ENCODE measurements at places on chromosomes 3 and 15. TPM values are rescaled to one million over a fixed set of nuclear protein-coding genes. Genes with fewer than 3 reads are reported as not detected.
A peak's percentile ranks its signal among the peaks of the same experiment; 100 is the strongest.

The FRMD5 gene
- not detected for total RNA-seq

The STAC gene
- total RNA-seq, result 42.5 TPM

The ATP2B2 gene
- total RNA-seq, result not detected

The POLG gene
- total RNA-seq, result 89.2 TPM

The TLR9 gene
- total RNA-seq, result not detected

The ALPK3 gene
- 56.9 TPM for total RNA-seq

The ESYT3 gene
- total RNA-seq, result 7.1 TPM

DNA sequence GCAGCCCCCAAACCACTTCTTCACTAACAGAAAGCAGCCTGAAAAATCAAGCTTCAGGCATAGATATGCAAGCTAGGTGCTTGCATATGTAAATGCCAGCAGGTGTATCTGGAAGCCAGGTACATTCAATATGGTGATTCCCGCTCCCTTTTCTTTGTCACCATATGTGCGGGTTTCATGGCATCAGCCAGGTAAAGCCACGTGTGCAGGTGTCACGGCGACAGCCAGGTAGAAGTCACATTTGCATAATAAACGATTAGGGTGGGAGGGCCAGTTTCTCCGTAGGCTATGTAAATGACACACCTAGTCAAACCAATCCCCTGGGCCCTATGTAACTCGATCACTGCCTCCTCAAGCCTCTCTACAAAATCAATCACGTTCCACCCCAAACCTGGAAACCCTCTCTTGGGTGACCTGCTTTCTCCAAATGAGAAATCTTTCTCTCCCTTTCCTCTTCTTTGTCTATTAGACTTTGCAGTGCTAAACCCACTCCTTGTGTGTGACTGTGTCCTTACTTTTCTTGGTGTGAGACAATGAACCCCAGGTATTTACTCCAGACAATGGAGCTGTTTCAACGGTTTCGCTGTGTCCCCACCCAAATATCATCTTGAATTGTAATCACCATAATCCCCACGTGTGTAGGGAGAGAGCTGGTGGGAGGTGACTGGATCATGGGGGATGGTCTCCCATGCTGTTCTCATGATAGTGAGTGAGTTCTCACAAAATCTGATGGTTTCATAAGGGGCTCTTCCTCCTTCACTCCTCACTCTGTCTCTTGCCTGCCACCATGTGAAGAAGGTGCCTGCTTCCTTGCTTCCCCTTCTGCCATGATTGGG is 44.6 kb downstream of the ONECUT1 start:
- no peak overlapping the region for H3K4me3 ChIP-seq
- H3K36me3 ChIP-seq, result no peaks in the 10 kb centered on the region
- H3K4me1 ChIP-seq, result no peaks in the 10 kb centered on the region

DNA sequence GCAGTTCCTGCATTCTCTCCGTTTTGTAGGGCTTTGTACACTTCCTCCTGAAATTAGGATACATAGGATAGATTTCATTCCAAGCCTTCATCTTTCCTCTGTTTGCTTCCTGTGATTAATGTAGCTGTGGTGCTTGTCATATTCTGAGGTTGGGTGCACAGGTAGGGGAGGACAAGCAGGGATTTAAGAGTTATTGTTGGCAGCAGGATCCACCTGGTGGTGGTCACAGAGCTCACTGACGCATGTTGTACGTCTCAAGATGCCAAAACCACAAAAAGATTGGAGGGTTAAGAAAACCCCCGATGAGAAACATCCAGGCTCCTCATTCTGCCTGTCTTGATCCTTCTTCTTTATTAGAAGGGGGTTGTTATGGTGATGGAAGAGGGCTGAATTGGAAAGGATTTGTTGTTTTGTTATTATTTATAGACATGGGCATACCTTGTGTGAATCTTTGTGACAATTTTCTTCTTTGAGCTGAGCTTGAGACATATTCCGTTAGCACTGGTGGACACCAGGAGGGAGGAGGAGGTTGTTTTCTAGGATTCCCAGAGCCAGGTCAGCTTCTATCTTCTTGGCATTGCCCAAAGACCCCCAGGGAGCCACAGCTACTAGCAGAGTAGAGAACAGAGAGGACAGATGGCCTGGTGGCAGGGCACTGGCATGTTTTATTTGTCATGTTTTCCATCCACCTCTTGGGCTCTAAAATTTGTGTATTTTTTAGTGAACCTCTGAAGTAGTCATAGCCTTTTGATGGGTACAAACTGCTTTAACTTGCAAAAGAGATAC is 57.7 kb upstream of the LARS2 start:
- H3K27ac ChIP-seq, result no peak overlapping the region
- no peaks in the 10 kb centered on the region for H3K36me3 ChIP-seq
- H3K27me3 ChIP-seq, result no peaks in the 10 kb centered on the region
- H3K4me1 ChIP-seq, result no peaks in the 10 kb centered on the region

- H3K4me1 ChIP-seq, result no peaks in the 10 kb centered on the region
- H3K36me3 ChIP-seq, result no peaks in the 10 kb centered on the region
- no peak overlapping the region for H3K4me3 ChIP-seq
- H3K27ac ChIP-seq, result no peak overlapping the region
Measured at GRCh38 chr3:38984731-38985130, 67.0 kb downstream of the SCN11A start.

DNA sequence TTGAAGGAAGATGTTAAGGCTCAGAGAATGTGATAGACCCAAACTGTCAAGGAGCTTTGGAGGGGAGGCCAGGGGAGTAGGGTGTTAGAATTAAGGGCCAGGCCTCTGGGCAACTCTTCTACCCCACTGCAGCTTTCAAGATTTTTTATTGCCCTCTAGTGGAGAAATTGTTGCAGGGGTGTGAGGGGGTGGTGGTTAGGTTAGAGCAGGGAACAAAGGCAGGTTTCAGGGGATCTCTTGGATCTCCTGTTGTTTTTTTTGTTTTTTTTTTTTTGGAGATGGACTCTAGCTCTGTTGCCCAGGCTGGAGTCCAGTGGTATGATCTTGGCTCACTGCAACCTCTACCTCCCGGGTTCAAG is 1.4 kb upstream of the SEC13 start:
- H3K4me3 ChIP-seq, result no peak overlapping the region
- H3K4me1 ChIP-seq, result peaks cover 25% of the 10 kb centered on the region
- no peak overlapping the region for H3K27ac ChIP-seq
- DNase-seq, result no peak
- no peaks in the 10 kb centered on the region for H3K27me3 ChIP-seq
- H3K36me3 ChIP-seq, result peaks cover 7% of the 10 kb centered on the region

DNA sequence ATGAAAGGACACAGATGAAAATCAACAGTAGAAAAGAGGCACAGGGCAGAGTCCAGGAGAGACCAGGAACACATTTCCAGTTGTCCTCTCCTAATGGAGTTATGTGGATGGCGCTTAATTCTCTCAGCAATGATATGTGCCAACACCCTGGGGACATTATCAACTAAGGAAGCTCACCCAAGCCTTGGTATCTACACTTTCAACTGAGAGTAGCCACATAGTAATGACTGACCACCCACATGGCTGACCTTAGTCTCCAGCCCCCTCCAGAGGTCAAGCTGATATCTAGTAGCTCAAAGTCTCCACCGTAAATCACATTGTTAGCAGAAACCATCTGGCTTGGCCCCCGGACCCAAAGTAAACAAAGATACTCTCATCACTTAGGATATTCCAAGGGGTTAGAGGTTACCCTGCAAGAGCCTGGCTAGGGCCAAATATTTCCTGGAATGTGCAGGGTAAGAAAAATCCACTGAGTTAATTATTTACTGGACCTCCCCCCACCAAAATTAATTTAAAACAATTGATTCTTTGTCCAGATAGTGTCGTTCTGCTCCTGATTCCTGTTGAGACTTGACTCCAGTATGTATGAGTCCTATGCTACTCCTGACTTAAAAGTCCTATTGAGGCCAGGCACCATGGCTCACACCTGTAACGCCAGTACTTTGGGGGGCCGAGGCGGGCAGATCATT is 24.8 kb downstream of the GABRR3 start:
- no peaks in the 10 kb centered on the region for H3K27me3 ChIP-seq
- H3K36me3 ChIP-seq, result no peaks in the 10 kb centered on the region
- no peak for DNase-seq
- H3K4me1 ChIP-seq, result no peaks in the 10 kb centered on the region
- no peak overlapping the region for H3K27ac ChIP-seq
- H3K4me3 ChIP-seq, result no peak overlapping the region

- H3K4me3 ChIP-seq, result no peak overlapping the region
- no peaks in the 10 kb centered on the region for H3K36me3 ChIP-seq
- H3K27me3 ChIP-seq, result no peaks in the 10 kb centered on the region
- no peak overlapping the region for H3K27ac ChIP-seq
- H3K4me1 ChIP-seq, result no peaks in the 10 kb centered on the region
- DNase-seq, result no peak
Measured at GRCh38 chr3:29215948-29216347, 64.9 kb upstream of the RBMS3 start.

DNA sequence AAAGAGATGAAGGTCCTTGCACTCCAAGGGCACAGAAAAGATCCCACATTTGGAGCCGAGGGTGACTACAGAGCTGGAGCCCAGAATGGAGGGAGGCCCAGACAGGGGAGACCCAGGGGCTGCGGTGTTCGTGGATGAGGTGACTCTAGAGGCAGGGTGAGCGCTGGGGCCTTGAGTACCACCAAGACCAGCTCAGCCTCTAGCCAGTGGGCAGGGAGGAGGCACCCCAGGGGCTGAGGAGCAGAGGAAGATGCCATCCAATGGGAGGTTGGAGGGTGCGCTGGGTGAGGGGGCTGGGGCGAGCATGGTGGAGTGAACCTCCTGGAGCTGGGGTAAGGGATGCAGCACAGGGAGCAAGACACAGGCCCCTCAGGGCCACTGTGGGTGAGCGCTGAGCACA is 13.3 kb downstream of the RRP9 start:
- H3K27ac ChIP-seq, result no peak overlapping the region
- no peak overlapping the region for H3K4me3 ChIP-seq
- no peaks in the 10 kb centered on the region for H3K4me1 ChIP-seq

- H3K4me3 ChIP-seq, result no peak overlapping the region
- no peaks in the 10 kb centered on the region for H3K36me3 ChIP-seq
- no peak for DNase-seq
- H3K27ac ChIP-seq, result no peak overlapping the region
Measured at GRCh38 chr3:173066044-173067004, 74.7 kb downstream of the SPATA16 start.

DNA sequence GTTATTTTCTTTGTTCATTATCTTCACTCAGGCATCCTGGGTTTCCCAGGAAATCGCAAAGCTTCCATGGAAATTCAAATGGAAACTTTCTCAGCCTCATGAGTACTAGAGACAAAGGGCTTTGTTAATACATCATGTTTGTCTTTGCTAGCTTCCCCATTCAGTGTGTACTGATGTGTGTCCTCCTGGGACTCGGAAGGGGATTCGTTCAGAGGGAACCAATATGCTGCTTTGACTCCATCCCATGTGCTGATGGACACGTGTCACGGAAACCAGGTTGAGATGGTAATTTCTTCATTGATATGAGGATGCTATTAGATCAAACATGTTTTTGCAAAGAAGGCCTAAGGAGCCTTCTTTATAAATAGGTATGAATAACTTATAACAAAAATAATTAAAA is 87.0 kb upstream of the KCNAB1 start:
- no peaks in the 10 kb centered on the region for H3K36me3 ChIP-seq
- no peak overlapping the region for H3K27ac ChIP-seq
- H3K4me3 ChIP-seq, result no peak overlapping the region

GRCh38 chr15:83200589-83200988 is 7.0 kb downstream of the HDGFL3 start:
- no peak overlapping the region for H3K27ac ChIP-seq
- no peak for DNase-seq
- peaks cover 39% of the 10 kb centered on the region for H3K4me1 ChIP-seq
- H3K36me3 ChIP-seq, result no peaks in the 10 kb centered on the region

DNA sequence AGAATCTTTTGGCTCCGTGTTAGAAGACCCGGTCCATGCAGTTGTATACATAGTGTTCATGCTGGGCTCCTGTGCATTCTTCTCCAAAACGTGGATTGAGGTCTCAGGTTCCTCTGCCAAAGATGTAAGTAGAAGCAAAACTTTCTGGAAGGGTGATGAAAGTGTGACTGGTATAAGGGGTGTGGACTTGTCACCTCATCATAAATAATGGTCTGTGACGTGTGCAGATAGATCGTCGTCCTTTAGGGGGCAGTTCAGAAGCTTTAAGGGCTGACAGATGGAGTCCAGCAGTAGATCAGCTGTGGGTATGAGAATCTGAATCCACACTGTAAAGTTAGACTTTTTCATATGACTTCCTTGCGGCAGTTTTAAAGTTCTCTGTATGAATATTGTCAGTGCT is 15.3 kb downstream of the SEC61A1 start:
- peaks cover 81% of the 10 kb centered on the region for H3K36me3 ChIP-seq
- H3K4me1 ChIP-seq, result no peaks in the 10 kb centered on the region
- no peak overlapping the region for H3K27ac ChIP-seq

DNA sequence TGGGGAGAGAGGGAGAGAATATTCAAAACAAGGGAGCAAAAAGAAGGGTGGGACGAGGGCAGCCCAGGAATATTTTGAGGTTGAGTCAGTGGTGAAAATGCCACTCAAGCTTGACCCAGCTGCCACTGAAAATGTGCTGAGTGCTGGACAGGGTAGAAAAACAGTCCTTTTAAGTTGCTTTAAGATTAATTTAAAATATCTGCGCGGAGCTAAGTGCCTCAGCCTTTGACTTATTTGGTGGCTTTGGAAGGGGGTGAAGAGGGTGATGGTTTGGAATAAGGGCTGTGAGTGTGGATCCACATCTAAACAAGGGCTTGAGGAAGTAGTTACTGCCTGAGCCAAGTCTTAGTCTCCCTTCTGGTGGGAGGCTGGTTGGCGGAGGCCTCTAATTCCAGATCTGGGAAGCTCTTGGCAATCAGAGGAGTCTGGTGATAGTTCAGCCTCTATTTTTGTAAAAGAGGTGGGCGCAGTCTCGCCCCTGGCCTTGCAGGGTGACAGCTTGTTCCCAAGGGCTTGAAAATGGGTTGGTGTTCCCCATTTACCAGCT is 280.8 kb upstream of the ROPN1 start:
- H3K4me3 ChIP-seq, result no peak overlapping the region
- H3K27me3 ChIP-seq, result no peaks in the 10 kb centered on the region
- peaks cover 2% of the 10 kb centered on the region for H3K36me3 ChIP-seq
- H3K4me1 ChIP-seq, result peaks cover 91% of the 10 kb centered on the region
- H3K27ac ChIP-seq, result peak overlapping the region; percentile 96

- no peaks in the 10 kb centered on the region for H3K4me1 ChIP-seq
- H3K4me3 ChIP-seq, result no peak overlapping the region
- H3K36me3 ChIP-seq, result no peaks in the 10 kb centered on the region
- H3K27me3 ChIP-seq, result no peaks in the 10 kb centered on the region
Measured at GRCh38 chr15:25600751-25601150, 161.9 kb upstream of the UBE3A start.

GRCh38 chr15:89714775-89715174 is 24.2 kb downstream of the WDR93 start:
- no peak overlapping the region for H3K4me3 ChIP-seq
- H3K27me3 ChIP-seq, result no peaks in the 10 kb centered on the region
- H3K4me1 ChIP-seq, result no peaks in the 10 kb centered on the region
- no peaks in the 10 kb centered on the region for H3K36me3 ChIP-seq
- no peak overlapping the region for H3K27ac ChIP-seq

Data from thoracic aorta (tissue), 2 donors.